ENCODE measurements at places on chromosomes 2 and 18.
A peak's percentile ranks its signal among the peaks of the same experiment; 100 is the strongest.

DNA sequence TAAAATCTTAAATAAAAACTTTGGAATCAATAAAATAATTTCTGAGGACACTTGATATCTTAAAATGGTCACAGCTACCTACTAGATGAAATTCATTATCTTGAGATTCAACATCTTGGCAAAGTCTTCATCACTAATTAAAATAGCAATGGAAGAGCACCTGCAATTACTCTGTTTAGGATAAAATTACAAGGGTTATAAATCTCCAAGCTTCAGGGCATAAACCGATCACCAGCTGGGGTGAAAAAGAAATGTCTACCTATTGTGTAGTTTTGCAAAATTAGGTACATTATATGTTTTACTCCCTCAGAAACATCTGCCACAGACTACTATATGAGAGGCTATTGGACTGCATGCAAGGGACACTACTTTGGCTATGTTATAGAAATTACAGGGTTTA, 327.1 kb downstream of the CCDC178 start:
- no peak for DNase-seq

DNA sequence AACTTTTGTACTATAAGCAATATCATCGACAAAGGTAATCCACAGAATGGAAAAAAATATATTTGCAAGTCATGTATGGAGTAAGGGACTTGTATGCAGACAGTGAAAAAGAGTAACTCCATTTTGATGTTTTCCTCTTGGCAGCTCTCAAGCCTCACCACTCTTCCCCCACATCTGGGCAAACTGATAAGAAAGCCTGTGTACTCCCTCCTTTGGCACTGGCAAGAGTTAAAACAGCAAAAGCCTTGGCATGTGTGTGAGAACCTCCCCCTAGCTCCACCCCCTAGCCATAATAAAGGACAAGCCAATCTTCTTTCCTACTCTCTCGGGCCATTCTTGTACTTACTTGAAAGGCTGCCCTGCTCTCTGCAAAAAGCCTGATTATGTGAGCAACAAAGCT, 335.2 kb downstream of the LRATD1 start:
- no peak for DNase-seq

DNA sequence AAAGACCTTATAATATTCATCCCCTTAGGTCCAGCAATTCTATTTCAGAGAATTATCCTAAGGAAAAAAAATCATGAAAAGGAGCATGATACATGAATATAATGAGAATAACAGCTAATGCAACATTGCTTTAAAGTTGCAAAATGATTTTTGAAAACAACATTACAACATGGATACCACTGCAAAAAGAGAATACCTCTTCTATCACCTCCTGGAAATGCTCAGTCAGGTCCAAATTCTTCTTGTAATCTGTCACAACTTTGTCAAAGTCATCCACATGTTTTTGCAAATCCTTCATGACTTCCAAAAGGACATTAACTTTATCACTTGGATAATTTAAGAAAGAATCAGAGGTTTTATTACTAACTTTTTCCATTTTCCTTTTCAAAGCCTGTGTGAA, 47.9 kb upstream of the TTN start:
- no peak for DNase-seq

GRCh38 chr2:122486705-122487415, 731.4 kb downstream of the TSN start:
- DNase-seq = no peak

DNA sequence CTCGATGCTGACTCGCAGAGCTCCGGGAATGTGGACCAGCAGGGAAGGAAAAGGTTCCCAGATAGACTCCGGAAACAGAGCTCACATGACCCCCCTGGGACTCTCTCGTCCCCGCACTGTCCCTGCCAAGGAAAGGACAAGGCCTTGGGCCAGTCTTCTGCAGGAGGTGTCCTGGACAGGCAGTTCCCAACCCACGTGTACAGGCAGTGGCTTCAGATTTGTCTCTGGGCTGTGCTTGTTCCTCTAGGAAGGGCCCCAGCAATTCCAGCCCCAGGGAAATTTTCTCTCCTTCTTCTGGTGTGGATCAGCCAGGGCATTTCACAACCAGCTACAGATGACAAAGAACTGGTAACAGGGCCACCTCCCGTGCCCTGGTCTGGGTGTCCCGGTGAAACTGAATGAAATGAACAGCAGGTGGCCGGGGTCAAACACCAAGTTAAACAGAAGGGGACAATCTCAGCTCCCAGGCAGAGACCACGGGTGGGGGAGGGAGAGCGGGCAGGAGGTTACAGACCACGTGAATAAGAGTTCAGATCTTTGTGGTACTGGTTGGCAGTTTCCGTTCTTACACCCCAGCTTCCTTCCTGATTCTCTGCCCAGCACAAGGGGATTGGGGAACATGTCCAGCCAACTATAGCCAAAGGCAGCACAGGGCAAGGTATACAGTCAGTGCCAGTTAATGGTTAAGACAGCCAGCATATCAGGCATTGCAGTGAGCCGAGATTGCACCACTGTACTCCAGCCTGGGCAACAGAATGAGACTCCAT, 52.2 kb upstream of the CAB39 start:
- DNase-seq = peak; percentile 90

DNA sequence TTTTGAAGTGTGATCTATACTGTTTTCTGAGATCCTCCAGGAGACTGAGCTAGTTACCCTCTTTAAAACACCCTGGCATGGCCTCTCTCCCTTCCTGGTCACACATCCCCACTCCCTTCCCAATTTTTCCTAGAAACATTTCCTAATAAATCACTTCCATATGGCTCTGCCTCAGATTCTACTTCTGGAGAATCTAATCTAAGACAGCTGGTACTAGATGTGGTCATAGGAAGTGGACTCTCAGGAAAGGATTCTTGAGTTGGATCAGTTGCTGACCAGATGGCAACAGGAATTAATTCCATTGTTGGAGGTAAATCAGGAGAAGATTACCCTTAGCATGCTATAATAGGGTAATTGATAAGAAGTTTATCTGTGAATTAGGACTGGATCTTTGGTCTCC, 310.5 kb downstream of the SATB2 start:
- DNase-seq = no peak

GRCh38 chr2:218398437-218399390, 954 bp upstream of the CTDSP1 start:
- DNase-seq = peak; percentile 96

- no peak for DNase-seq
Measured at GRCh38 chr2:187495324-187495723, 47.3 kb upstream of the CALCRL start.

- no peak for DNase-seq
Measured at GRCh38 chr18:4870177-4870773, 326.8 kb downstream of the AKAIN1 start.

GRCh38 chr2:71102981-71103681, 26.9 kb downstream of the MCEE start:
- no peak for DNase-seq

- DNase-seq = no peak
Measured at GRCh38 chr2:84858123-84858522, 22.8 kb downstream of the TRABD2A start.

DNA sequence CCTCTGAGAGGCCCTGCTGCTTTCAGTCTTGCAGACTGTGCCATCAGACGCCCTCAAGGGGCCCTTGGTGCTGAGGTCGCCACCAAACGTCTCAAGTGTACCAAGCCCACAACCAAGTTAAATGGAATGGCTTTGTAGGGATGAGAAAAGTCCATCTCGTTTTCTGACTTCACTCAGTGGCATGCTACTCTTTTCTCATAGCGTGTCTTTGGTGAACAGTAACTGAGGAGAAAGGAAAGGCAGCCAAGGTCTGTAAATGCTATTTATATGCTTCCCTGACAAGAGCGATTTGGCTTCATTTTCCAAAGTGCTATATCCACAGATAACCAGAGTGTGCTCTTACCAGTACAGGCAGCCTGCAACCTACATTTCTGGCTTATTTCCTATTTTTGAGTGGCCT, 123.0 kb downstream of the MTX2 start:
- no peak for DNase-seq

- DNase-seq = no peak
Measured at GRCh38 chr2:212142631-212143030, 396.0 kb downstream of the ERBB4 start.

DNA sequence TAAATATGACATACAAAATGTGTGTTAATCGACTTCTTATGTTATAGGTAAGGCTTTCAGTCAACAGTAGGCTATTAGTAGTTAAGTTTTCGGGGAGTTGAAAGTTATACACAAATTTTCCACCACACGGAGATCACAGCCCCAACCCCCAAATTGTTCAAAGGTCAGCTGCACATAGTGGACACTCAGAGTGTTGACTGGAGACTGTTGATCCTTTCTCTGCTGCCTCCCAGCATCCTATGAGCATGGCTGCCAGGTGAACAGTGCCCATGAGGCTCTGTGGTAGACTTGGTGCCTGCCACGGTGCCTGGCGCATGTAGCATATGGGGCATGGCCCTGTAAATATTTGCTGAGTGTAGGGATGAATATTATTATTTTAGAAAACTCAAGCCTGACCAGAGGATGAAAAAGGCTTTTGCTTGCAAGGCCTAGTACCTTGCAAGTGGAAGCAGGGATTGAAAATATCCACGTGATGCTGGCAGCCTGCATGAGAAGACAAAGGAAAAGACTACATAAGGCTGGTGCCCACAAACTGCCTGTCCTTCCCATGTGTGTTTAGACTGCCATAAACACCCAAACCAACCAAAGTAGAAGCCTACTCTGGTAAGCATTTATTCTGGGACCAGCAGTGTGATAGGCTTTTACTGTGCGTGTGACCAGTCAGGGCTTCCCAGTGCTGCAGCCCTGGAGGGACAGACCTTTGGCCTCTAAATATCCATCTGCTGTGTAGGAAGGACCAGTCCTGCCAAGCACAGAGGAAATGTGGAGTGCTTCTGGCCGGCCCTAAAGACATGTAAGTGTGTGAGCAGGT, 226.1 kb downstream of the LDLRAD4 start:
- no peak for DNase-seq

DNA sequence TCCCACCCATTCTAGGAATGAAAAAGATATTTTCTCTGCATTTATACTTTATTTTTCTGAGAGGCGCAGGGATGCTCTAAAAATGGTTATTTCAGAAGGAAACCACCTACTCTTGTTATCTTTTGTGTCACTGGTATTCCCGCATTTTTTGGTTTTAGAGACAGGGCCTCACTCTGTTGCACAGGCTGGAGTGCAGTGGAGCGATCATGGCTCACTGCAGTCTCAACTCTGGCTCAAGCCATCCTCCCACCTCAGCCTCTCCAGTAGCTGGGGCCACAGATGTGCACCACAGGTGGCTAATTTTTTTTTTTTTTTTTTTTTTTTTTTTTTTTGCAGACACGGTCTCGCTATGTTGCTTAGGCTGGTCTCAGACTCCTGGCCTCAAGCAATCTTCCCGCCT, 135.9 kb downstream of the NCK2 start:
- DNase-seq = peak; percentile 28

- no peak for DNase-seq
Measured at GRCh38 chr2:132915812-132916549, 246.0 kb upstream of the LYPD1 start.

GRCh38 chr2:186559848-186560247, 30.0 kb upstream of the ITGAV start:
- DNase-seq = no peak

DNA sequence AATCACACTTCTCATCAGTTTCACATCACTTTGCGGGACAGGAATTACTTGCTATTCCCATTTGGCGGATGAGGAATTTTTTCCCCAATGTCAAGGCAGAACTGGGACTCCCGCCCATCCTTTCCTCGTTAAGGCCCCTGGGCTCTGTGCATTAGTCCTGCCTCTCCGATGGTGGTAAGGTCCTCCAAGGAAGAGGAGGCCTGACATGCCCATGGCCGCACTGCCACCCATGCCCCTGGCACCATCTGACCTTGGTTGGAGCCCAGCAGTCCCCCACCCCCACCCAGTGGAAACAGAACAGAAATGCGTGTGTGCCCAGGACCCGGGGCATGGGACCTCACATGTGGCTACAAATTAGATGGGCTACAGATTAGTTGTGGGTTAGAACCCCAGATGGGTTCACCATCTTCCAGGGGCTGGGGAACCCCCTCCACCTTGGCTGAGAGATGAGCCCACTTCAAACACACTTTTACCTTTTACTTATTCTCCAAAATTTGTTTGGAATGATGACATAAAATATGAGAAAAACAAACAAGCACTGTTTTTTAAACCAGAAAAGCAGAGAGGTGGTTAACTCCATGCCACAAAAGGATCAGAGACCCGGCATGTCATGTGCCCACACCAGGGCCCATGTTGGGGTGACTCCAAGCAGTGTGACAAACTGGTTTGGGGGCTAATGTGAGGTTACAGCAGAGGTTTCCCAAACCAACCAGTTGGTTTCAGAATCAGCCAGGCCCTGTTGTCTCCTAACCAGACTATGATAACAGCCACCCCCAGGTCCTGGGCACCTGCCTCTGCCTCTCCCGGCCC, 11.0 kb upstream of the DUSP2 start:
- no peak for DNase-seq

- DNase-seq = no peak
Measured at GRCh38 chr2:181198183-181198864, 217.9 kb downstream of the UBE2E3 start.

GRCh38 chr2:218290316-218291261, 1.7 kb downstream of the TMBIM1 start:
- no peak for DNase-seq

DNA sequence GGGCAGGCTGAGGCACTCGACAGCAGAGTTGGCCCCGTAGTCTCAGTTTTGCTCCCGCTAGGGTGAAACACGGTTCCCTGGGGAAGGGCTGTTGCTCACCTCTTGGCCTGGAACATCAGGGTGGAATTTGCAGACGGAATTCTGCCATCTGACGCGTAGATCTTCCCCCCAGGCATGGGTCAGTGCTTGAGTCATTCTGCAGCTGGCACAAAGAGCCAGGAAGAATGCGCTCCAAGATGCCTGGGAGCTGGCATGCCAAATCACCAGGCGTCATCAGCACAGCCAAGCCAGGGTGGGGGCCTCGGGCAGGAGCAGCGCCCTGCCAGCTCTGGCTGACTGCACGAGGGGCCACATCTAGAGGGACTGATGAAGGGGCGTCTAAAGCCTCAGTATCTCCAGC, 42.7 kb downstream of the ODC1 start:
- DNase-seq = peak; percentile 55

- no peak for DNase-seq
Measured at GRCh38 chr2:180325416-180326120, 318.5 kb upstream of the CWC22 start.

DNA sequence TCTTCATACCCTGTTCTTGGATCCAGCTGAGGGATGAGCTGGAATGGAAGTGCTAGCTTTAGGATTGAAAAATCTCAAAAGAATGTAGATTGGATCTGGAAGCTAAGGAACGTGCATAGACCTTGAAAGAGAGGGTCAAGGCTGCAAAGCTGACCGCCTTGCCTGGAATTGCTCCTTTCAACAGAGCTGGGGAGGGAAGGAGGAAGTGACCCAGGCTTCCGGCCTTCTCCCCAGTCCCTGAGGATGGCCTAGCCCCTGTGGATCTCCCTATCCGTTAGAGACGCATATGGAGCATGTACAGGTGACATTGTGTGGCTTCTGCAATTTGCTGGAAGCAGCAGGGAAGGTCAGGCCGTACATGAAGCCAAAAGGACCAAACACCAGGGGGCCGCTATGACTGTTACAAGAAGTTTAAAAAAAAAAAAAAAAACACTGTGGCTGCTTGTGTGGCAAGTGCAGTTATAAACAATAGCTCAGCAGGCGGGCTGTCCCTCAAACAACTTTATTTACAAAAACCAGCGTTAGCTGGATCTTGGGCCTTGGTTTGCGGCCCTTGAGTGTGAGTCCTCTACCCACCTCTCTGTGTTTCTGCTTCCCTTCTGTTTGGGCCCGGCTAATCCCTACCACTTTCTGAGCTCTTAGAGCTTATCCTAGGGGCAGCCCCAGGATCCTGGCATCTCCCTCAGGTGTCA, 227.6 kb downstream of the SEPTIN10 start:
- DNase-seq = peak; percentile 53
